ENCODE measurements at places on chromosomes 4 and X. TPM values are rescaled to one million over a fixed set of nuclear protein-coding genes. Genes with fewer than 3 reads are reported as not detected.

- no peak for DNase-seq
Measured at GRCh38 chr4:93147524-93148212, 680.9 kb upstream of the ATOH1 start.

- DNase-seq: no peak
Measured at GRCh38 chrX:7993873-7994272, 66.7 kb upstream of the PNPLA4 start.

- DNase-seq: no peak
Measured at GRCh38 chr4:81040012-81040659, 9.6 kb downstream of the BMP3 start.

- DNase-seq: no peak
Measured at GRCh38 chr4:66376921-66377320, 706.6 kb upstream of the EPHA5 start.

- no peak for DNase-seq
Measured at GRCh38 chrX:150475461-150475860, 93.0 kb upstream of the MTM1 start.

- DNase-seq: no peak
Measured at GRCh38 chrX:2540426-2540947, 39.7 kb upstream of the DHRSX start.

DNA sequence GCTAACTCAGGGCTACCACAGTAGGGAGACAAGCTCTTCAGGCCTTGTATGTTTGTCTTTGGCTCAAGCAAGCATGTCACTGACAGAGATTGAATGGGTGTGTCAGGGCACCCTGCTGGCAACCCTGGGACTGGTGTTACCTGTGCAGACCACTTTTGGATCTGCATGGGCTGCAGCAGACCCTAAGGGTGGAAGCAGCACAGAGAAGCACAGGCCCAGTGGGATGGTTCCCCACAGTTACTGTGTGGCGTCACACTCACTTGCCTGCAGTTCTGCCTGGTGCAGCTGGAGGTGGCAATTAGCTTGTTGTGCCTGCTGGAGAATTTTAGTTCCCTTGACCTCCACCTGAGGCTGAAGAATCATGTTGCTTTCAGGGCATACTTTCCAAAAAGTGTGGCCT is 46.0 kb downstream of the ZNF185 start:
- peak; percentile 52 for DNase-seq

- DNase-seq: no peak
Measured at GRCh38 chr4:98481167-98481566, 177.2 kb downstream of the TSPAN5 start.

- DNase-seq: no peak
Measured at GRCh38 chrX:56216332-56216731, 15.8 kb upstream of the KLF8 start.

DNA sequence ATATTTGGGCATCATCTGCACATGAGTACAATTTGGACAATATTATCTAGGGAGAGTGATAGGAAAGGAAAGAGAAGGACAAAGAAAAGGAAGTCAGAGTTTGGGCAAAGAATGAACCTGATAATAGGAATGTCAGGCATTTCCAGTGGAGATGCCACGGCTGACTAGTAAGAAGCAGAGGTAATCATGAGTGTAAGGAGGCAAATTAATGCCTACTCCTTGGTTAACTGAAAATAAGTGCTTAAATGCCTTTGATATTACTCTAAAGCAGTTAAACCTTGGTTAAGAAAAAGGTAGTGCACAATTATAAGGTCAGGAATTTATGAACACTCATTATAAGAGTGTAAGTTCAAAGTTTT is 99.2 kb upstream of the DDIT4L start:
- DNase-seq: no peak

The TIMP1 gene
- 2,214 TPM for total RNA-seq

The GPR143 gene
- not detected for total RNA-seq

The NUDT10 gene
- total RNA-seq: 1.9 TPM

The WDR17 gene
- total RNA-seq: 3.0 TPM

The PCSK1N gene
- 0.52 TPM for total RNA-seq

The MAP3K15 gene
- not detected for total RNA-seq

The NEUROG2 gene
- not detected for total RNA-seq

The CFAP99 gene
- not detected for total RNA-seq

The ARHGEF38 gene
- total RNA-seq: not detected

All from posterior vena cava (tissue), 2 donors.